ENCODE measurements at places on chromosomes 1 and 21.
A peak's percentile ranks its signal among the peaks of the same experiment; 100 is the strongest.

DNA sequence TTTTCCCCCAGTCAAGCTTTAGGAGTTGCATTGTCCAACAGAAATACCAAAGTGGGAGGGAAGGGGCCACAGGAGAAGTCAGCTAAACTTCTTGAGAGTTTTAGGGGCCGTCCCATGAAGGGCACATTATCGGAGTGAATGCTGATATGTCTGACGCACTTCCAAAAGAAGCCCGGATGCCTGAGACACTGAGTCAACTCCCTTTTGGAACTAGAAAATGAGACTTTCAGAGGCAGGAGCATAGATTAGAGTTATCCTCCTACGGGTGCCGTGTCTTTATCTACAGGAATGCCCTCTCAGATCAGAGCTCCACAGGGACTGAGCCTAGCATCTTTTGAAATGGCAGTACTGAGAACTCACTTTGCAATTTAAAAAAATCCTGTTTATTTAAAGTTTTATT is 13.1 kb downstream of the ACTN2 start:
- no peak for DNase-seq

DNA sequence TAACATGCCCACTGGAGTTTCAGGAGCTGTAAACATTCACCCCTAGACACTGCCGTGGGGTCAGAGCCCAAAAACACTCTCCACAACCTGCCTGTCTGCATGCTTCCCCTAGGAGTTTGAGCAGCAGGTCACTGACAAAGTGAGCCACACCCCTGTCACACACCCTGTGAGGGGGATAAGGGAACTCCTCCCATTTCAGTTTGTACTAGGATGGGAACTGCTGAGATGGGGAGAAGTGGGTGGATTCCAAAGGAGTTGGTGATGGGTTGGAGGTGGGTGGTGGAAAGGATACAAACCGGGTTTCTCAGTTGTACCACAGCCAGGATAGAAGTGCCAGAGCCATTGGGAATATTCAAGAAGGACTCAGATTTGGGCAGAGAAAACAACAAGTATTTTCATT is 140.2 kb downstream of the MIS18A start:
- no peak for DNase-seq

- no peak for DNase-seq
These were observed 43.0 kb upstream of the CRNN start for GRCh38 chr1:152457071-152457470.

- no peak for DNase-seq
These were observed 165.6 kb downstream of the DSCAM start for GRCh38 chr21:40681164-40681859.

DNA sequence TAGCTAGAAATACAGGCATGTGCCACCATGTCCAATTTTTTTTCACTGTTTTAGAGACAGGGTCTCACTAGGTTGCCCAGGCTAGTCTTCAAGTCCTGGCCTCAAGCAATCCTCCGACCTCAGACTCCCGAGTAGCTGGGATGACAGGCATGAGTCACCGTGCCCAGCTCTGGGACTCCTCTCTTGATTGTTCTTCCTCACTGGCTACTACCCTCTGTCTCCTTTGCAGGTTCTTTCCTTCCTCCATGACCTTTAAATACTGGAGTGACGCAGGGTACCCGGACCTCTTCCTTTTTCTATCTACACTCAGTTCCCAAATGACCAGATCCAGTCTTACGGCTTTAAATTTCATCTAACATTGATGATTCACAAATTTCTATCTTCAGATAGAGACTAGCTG is 34.9 kb downstream of the ASH1L start:
- no peak for DNase-seq

- DNase-seq: no peak
These were observed 16.4 kb downstream of the TP73 start for GRCh38 chr1:3668585-3669300.

GRCh38 chr1:33826311-33826710 is 37.6 kb upstream of the HMGB4 start:
- no peak for DNase-seq

DNA sequence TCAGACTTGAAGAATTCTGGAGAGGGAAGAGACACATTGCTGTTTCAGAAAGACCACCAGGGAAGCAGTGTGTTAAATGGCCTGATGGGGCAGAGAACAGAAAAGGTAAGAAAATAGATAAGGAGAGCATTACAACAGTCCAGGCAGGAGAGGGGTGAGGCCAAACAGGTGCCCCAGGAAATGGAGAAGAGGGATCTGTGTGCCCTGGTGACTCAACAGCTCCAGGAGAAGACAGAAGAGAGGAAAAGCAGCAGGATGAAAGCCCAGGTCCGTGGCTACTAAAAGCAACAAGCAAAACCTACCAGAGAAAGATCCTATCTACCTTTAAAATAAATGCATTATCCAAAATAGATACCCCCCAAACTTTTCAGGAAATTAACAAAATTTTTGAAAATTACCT is 9.2 kb downstream of the TP53BP2 start:
- DNase-seq: no peak

DNA sequence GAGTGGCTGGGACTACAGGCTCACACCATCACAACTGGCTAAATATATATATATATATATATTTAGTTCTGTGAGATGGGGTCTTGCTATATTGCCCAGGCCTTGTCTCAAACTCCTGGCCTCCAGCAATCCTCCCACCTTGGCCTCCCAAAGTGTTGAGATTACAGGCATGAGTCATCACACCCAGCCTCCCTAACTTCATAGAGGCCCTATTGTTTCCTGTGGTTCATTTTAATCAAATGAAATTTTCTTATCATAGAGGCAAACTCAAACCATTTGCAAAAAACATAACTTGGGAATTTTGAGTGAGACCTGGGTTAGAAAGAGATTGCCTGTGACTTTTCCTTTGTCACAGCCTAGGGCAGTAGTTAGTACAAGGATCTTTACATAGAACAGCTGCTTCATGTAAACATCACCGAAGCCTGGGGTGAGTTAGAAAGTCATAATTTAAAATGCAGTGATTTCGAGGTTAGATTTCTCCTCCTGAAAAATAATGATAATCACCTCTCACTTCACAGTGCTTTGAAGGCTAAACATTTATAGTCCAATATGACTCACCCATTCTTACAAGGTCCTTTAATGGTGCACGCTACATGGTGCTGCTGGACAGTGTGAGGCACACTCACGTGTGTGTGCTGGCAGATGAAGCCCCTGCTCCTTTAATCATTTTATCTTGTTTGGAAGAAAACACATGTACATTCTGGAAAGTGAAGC is 188.9 kb downstream of the RHOU start:
- peak; percentile 18 for DNase-seq

DNA sequence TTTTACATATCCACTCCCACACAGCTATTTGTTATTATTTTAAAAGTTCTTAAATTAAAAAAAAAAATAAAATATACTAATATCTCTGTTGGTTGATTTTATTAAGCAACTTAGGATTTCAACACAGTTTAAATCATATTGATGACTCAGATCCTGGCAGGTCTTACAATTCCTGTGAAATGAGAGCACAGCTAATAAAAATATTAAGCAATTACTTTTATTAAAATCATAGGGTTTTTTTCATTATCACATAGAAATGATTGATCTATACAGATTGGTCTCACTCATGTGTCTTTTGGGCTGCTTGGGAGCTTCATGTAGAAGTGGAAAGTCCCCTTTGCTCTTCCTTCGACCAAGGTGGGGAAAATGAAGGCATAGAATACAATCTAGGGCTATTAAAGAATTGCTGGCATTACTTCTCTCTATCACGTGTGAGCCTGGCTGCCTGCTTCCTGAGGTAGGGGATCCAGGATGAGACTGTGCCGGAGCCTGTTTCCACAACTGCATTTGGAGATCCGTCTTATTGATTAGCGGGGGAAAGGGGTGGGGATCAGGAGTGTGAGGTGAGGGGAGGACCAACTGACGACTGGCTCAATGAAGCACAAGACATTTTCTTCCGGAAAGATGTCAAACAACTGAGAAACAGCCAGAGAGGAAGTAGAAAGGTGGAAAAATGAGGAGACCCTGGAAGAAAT is 858.0 kb downstream of the USP25 start:
- peak; percentile 94 for DNase-seq

- DNase-seq: no peak
These were observed 21.4 kb downstream of the WNT4 start for GRCh38 chr1:22121421-22121911.

DNA sequence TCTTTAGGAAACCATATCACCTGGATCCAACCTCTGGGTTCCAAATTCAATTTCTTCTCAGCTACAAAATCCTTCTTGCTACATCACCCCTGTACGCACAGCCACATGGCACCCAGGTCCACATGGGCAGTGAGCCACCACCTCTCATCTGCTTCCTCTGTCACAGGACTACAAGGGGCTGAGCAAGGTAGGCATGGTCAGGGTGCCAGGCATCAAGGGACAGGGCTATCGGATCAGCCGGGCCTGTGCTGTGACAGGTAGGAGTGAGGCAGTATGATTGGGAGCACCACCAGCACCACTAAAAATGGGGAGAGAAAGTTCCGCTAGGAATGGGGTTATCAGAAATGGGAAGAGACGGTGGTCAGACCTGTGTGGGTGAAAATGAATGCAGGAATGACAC is 29.4 kb downstream of the S100A6 start:
- DNase-seq: no peak

DNA sequence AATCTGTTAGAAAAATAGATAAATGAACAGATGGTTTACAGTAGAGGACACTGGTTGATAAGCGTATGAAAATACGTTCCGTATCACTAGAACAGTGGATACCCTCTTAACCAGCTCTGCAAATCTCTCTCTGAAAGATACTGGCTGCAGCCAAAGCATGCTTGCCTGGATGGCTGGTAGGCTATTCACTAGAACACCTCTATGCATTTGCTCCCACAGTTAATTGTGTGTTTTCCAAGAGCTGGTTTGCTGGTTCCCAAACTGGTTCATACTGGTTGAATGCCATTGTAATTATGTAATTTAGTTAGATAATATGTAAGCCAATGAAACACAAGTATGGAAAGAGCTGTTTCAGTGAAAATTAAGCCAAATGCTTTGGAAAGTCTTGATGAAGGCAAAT is 126.6 kb downstream of the C1orf21 start:
- peak; percentile 16 for DNase-seq

DNA sequence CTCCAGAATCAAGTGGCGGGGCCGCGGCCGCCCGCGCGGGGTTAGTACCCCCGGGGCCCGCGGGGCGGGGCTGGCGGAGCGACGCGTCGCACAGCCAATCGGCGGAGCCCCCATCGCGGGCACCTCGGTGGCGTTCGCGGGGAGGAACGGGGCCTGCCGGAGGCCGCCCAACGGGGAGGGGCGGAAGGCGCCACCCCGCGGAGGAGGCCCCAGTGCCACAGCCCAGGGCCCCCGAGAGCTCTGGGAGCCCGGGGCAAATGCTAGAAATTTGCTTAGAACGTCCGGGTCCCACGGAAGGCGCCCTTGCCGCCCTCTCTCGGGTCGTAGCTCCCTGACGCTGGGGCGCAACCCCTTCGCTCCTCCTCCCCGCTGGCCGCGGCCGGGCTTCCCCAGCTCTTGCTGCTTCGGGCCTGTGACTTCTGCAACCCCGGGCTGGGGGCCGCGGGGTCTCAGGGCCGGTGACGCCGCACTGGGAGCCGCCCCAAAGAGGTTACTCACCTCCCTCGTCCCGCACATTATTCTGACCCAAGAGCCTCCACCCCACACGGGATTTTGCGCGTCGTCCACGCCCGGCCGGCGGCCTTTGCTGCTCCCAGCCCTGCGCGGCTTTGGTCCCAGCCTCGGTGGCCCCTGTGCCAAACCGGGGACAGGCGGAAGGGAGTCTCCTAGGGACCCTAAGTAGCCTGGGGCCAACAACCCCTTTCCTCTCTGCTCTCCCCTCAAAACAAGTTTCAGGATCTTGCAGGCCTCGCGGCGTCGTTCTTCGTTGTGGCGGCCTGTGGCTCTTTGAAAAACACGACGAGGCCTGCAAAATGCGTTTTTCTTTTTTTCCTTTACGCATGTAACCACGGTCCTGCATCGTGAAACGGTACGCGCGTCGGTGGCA is at the start of gene RUNX3:
Gene RUNX3, minus strand, starts transcription at position 17 of the 886 bp plus-strand sequence. CDS start 408 bp downstream, outside the sequence.
- peak; percentile 13 for DNase-seq

GRCh38 chr21:32198384-32198783 is 80.5 kb downstream of the MIS18A start:
- no peak for DNase-seq

GRCh38 chr1:82390627-82391026 is 589.9 kb downstream of the ADGRL2 start:
- no peak for DNase-seq

DNA sequence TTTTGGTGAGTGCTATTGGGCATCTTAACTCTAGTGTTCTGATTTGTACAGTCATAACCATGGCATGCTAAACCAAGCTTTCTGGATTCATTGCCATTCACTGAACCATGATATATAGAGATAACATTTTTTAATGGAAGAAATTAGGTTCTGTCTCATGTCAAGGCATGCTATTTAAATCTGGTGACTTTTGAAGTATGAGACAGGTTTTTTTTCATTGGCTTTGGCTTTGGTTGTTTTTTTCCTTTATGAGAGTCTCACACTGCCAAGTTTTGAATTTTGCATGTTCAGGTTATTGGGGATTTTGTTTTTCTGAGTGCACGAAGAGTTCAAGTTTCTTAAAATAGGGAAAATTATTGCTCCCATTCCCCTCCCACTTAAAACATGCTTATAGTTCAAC is 141.3 kb upstream of the ADAMTS5 start:
- peak; percentile 36 for DNase-seq

Data from fibroblast of lung (primary cell).